Mucosa of descending colon (tissue), 3 donors: ENCODE measurements at places on chromosomes 5 and 9.

DNA sequence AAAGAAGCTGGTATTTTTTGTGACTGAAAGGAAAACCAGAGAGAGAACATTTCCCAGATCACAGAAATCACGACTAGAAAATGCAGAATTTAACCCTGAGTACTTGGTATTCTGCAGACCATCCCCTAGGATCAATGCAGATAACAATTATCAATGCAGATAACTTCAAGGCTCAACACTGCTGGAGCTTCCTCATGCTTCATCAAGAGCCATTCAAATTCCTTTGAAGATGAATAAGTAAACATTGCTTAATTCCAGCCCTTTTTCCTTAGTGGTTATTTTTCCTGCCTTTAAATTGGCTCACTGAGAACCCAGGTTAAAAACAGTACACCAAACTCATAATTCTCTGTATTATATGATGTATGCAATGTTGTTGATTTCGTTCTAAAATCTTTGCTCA, 370.1 kb upstream of the TLE4 start:
- DNase-seq: no peak

DNA sequence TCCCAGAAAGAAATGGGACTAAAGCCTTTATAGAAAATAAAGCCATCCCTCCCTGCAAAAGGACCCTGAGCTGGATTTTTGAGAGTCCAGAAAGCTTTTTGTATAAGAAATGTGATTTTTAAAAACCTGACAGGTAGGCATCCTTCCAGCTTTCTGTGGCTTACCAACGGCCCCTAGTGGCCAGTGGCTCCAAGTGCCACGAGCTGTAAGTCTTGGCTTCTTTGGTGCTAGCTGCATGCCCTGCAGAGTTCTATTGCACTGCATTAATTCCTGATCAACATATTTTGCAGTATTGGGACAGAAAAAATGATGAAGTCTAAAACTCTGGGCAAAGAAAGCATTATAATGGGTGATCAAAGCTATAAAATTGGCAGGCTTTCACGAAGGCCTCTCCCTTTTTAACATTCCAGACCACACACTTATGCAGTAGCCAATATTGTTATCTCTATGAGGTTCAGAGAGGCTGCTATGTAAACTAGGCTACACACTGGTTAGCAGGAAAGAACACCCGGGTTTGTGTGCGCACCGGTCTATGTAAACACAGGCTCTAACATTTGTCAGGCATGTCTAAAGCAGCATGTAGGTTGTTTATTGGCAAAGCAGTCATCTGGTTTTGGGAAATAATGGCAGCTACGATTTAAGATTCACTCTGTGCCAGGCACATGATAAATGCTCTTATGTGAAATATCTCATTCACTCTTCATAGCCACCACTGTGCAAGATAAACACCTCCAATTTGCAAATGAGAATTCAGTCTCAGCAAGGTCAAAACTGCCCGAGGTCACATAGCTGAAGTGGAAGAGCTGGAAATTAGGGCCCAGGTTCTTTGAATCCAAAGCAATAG, 55.2 kb downstream of the NMUR2 start:
- DNase-seq: peak; percentile 42

DNA sequence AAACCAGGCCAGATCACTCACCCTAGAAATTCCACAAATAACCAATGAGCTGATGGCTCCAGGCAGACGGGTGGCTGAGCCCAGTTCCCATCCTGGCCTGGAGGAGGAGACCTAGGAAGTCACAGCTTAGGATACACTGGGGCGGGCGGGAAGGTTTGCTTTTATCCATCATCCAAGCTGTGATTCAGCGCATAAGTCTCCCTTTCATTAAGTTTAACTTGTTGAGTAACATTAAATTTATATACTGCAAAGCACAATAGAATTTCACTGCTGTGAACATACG, 55.7 kb downstream of the THBS4 start:
- DNase-seq: no peak

DNA sequence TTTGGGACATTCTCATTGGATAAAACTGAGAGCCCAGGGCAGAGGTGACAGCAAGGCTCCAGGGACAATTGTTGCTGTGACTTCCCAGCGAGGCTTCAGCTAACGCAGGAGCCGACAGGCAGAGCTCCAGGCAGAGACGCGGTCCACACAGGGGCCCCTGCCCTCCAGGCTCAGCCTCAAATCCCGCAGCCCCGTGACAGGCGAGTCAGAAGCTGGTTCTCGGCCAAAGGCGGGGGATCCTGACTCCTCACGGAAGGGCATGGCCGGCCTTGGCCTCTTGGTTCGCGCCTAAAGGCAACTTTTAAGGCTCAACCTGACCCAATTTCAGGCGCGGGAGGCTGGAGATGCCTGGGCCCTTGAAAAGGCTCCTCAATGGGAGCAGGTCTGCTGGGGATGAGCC, 21.3 kb downstream of the SLC12A7 start:
- no peak for DNase-seq

- DNase-seq: no peak
Measured at GRCh38 chr9:36566813-36567221, 5.9 kb upstream of the MELK start.

GRCh38 chr5:64213011-64213410, 47.4 kb downstream of the RNF180 start:
- no peak for DNase-seq

- DNase-seq: peak; percentile 17
Measured at GRCh38 chr9:16521868-16522411, 348.5 kb downstream of the BNC2 start.

GRCh38 chr5:172303162-172303561, 19.6 kb upstream of the UBTD2 start:
- no peak for DNase-seq

- DNase-seq: no peak
Measured at GRCh38 chr9:121222524-121223171, 21.0 kb upstream of the RAB14 start.

DNA sequence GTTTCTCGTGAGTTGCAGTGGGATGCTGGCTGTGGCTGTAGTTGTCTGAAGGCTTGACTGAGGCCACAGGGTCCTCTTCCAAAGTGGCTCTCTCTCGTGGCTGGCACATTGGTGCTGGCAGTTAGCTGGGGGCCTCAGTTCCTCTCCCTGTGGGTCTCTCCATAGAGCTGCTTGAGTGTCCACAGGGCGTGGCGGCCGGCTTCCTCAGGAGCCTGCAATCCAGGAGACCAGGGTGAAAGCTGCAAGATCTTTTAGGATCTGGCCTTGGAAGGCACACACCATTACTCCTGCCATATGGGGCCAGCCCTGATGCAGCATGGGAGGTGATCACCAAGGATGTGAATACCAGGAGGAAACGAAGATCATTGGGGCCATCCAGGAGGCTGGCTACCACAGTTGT, 41.1 kb downstream of the ANKRD33B start:
- DNase-seq: no peak

DNA sequence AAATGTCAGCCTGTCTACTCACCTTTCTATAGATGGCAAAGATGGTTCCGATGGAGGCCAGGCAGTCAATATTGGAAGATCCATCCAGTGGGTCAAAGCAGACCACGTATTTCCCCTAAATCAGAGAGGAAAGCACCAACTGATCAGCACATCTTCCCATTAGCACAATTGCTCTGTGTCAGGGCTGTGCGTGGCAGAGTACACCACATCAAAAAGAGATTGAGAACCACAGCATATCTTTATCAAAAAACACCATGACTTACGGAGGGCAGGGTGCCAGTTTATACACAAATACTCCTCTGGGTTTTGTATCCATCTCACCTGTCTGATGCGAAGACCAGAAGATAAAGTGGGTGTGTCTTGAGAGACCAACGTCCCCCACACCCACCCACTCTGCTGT, 9.1 kb downstream of the FBP2 start:
- no peak for DNase-seq

- DNase-seq: peak; percentile 76
Measured at GRCh38 chr9:129726322-129727160, 26.3 kb downstream of the PTGES start.

DNA sequence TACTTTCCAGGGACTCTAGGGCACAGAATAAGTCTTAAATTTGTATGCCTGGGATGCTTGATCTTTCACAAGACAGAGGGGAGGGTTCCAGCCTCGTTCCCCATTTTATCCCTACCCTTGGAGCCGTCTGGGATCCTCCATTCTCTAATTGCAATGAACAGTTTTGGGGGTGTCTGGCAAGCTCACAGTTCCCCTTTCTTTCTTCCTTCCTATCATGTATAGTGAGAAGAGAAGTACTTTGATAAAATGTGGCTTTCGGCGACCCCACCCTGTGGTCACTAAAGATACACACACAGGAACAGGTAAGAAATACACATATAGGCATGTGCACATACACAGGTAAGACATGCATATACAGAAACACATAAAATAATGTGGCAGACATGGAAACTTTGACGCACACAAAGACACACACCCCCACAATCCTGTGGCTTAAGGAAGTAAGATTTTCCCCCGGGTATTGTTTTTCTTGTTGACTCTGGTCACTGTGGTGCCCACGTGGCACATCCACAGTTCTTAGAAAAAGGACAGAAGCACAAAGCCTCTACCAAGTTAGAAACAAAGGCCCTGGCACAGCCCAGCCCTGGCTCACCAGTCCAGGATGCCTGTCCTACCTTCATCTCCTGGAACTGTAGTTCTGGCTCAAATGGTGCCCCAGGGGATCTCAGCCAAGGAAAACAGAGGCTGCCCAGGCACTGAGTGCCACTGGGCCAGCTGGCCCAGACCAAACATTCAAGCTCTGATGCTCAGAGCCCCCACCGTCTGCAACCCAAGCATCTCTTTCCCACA, 6.3 kb upstream of the SMU1 start:
- no peak for DNase-seq

DNA sequence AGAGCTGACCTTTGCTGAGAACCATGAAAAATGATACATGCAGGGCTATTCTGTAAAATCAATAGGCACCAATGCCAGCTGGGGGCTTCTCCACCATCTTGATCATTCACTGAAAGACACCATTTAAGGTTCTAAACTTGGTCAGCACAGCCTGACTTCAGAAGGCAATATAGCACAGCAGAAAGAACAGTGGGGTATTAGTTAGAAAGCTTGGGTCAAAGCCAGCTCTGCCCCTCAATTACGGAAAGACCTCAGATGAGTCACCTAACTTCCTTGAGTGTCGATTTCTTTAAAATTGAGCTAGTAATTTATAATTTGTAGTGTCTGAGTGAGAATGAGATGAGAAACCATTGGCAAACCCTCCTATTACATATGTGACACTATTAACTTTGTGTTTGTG, 3.4 kb downstream of the TNC start:
- no peak for DNase-seq

- no peak for DNase-seq
Measured at GRCh38 chr9:5286262-5286661, 18.3 kb downstream of the RLN2 start.

DNA sequence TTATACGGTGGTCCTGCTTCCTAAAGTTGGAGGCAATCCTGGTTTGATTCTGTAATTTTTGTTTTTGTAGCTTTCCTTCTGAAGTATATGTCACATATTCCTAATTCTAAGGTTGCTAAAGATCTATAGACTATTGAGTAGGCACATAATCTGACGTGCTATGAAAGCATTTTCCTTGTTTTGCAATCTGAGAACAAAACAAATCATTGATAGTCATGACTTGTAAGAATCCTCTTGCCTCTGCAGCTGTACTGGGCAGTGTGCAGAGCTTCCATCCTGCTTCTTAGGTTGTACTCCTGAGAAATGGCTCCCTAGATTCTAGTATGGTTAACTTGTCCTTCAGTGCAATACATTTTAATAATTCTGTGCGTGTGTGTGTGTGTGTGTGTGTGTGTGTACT, 35.4 kb downstream of the SEMA6A start:
- DNase-seq: no peak

GRCh38 chr9:69213647-69214046, 39.6 kb downstream of the TJP2 start:
- DNase-seq: no peak

DNA sequence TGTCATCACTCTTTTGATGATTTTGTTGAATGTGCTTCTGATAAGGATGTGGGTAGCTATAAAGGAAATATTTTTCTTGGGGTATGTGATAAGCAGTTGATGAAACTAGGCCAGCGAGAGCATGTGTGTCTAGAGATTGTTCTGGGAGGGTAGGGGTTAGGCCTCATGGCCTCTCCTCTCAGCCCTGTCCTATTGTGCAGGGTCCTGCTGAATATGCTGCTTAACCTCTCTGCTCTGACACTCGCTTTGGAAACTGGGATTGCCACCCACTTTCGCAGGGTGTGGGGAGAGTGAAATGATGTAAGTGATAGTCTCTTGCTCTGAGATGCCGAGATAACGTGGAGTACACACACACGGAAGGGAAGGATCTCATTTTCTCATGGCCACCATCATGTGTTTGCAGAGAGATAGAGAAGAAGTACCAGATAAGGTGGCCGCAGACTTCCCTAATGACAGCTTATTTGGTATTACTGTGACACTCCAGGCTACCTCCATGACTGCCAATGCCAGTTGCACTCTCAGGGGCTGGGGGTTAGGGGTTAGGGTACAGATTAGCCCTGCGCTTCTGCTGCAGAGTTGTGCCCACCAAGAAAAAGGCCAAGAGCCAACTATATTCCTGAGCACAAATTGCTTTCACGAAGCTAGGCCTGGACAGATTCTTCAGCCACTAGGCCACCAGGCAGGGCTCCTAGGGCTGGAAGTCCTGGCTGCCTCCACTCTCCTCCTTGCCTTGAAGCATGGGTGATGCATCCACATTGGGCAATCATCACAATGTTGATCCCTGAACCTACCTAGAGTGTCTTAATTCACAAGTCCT, 25.2 kb upstream of the TNFAIP8 start:
- no peak for DNase-seq

GRCh38 chr9:114301798-114302565, 20.9 kb upstream of the ORM1 start:
- DNase-seq: no peak

GRCh38 chr5:53321073-53321472, 159.4 kb upstream of the FST start:
- DNase-seq: no peak

DNA sequence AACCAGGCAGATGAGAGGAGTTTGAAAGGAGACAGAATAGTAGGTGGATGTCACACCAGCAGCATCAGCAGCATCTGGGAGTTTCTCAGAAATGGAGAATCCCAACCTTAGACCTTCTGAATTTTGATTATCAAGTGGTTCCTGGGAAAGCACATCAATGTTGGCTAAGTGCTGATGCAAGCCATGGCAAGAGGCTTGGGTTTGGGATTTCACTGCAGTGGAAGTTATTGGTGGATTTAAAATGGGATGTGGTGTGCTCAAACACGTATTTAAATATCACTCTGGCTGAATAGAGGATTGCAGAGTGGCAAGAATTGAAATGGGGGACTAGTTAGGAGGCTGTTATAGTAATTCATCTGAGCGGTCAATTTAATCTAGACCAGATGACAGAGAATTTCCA, 387.8 kb upstream of the WWC1 start:
- no peak for DNase-seq

DNA sequence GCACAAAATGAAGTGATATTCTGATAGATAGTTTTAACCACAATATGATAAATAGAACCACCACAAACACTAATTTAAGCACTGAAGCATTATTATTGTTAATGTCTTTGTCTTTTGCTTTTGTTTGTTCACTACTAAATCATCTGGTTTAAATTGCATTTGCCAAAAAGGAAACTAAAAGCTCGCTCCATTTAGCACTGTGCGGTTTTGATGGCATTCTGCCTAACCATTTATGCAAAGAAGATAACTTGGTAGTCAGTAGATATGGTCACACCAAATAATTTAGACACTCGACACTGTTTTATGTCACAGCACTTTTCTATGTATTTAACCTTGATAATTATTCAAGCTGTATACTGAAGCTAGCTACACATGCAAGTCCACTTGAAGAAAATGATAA, 849.8 kb upstream of the CDH6 start:
- no peak for DNase-seq

GRCh38 chr9:10911373-10911772, 298.6 kb upstream of the PTPRD start:
- DNase-seq: no peak
